ENCODE measurements at places on chromosomes 3 and 15. TPM values are rescaled to one million over a fixed set of nuclear protein-coding genes. Genes with fewer than 3 reads are reported as not detected.

PP2D1 gene
- total RNA-seq = not detected

GABRB3 gene
- total RNA-seq = 10.6 TPM

PLCL2 gene
- 9.0 TPM for total RNA-seq

GRCh38 chr3:18531662-18532061 is 106.5 kb upstream of the SATB1 start:
- no peaks in the 10 kb centered on the region for H3K36me3 ChIP-seq
- H3K4me3 ChIP-seq = no peak overlapping the region
- no peaks in the 10 kb centered on the region for H3K27me3 ChIP-seq
- no peak overlapping the region for H3K27ac ChIP-seq
- no peaks in the 10 kb centered on the region for H3K4me1 ChIP-seq

DNA sequence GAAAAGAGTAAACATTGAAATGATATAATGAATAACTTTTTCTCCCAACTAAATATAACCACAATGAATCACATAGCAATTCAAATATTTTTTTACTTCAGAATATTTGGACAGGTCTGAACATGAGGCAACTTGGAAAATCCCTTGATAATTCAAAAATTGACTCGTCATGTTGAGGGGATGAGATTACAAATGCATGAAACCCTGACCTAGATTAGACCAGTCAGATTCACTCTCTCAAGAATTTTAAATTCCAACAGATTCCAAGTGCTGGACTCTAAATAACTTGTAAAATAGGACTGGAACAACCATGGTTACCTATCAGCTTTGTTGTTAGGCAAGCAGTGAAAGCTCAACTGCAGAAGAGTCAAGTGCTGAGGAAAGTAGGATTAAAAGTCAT is 317.5 kb downstream of the GBE1 start:
- H3K4me3 ChIP-seq = no peak overlapping the region
- H3K27ac ChIP-seq = no peak overlapping the region
- H3K27me3 ChIP-seq = no peaks in the 10 kb centered on the region
- no peaks in the 10 kb centered on the region for H3K36me3 ChIP-seq

GRCh38 chr3:32004113-32004765 is 22.7 kb downstream of the ZNF860 start:
- no peak overlapping the region for H3K4me3 ChIP-seq
- no peaks in the 10 kb centered on the region for H3K4me1 ChIP-seq
- DNase-seq = no peak
- no peak overlapping the region for H3K27ac ChIP-seq
- H3K27me3 ChIP-seq = no peaks in the 10 kb centered on the region

DNA sequence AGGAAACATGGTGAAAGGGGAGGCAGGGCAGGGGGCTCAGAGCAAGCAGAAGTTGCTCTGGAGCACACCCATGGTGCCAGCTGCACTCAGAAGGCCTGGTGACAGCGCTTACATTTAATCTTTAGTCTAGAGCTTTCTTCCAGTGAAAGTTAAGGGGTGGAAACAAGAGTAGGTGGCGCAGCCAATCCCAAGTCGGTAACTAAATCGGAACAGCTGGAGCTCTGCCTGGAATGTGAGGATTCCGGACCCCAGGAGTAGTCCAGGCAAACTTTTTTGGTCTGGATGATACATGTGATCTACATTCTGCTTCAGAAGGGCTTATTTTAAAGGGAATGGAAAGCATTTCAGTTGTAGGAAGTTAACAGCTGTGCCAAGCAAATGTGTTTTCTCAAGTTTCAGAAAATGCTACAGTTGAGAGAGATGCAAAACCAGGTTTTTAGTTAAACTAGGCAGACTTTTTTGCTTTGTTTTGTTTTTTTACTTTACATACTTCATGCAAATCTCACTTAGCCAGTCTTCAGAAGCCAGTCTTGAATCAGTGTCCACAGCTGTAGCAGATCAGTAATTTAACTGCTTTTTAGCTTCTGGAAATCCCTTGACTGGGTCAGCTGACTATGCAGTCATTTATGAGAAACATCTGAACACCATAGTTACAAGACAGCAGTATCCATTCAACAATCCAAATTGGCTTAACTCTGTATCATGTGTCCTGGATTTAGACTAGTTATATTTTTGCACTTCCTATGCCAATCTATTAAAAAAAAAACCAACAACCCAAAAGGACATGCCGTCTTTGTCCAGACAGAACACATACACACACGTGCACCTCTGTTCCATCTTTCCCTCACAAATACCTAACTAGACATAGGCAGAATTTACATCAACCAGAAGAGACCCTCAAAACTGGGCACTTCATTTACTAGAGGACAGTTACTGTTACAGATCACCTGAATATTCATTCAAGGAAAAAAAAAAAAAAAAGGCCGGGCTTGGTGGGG is 33.2 kb downstream of the ZNF106 start:
- no peak overlapping the region for H3K27ac ChIP-seq
- peaks cover 12% of the 10 kb centered on the region for H3K4me1 ChIP-seq
- no peaks in the 10 kb centered on the region for H3K27me3 ChIP-seq

- H3K36me3 ChIP-seq = no peaks in the 10 kb centered on the region
- H3K27ac ChIP-seq = no peak overlapping the region
- no peaks in the 10 kb centered on the region for H3K4me1 ChIP-seq
- no peaks in the 10 kb centered on the region for H3K27me3 ChIP-seq
Observed at GRCh38 chr3:116077059-116077458, 368.2 kb downstream of the LSAMP start.

DNA sequence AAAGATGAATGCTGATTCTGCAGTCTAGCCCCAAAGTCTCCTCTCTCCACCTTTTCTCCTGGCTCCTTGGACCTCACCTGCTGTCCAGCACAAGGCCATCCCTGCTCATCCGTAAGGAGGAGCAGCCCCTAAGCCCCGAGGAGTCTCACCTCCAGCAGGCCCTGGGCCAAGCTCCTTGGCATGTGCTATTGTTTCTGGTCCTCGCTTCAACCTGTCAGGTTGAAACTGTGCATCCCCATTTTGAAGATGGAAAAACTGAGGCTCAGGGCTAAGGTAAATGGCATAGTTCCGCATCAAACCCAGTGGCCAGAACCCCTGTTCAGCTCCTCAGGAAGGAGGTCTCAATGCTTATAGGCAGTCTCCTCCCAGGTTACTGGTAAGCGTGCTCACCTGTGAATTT is 26.1 kb downstream of the CHDH start:
- H3K36me3 ChIP-seq = peaks cover 35% of the 10 kb centered on the region
- no peak for DNase-seq
- no peaks in the 10 kb centered on the region for H3K4me1 ChIP-seq
- no peaks in the 10 kb centered on the region for H3K27me3 ChIP-seq
- H3K27ac ChIP-seq = no peak overlapping the region

ZNF774 gene
- total RNA-seq = 5.1 TPM

FBXO40 gene
- total RNA-seq = not detected

DNA sequence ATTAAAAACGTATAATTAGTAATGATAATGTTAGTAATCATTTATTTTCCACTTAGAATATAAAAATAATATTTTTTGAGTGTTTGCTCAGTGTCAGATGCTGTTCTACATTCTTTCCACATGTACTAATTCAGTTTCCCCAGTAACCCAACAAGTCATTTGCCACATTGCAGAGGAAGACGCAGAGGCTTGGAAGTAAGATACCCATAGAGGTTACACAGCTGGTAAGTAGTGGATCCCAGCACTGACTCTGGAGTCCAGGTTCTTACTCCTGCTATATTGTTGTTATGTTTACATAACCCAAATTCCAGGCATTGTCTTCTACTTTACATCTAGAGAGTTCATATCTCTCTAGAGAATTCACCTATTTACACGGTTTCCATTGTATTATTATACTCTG is 48.2 kb upstream of the MYO5C start:
- H3K4me3 ChIP-seq = no peak overlapping the region
- DNase-seq = no peak
- H3K27ac ChIP-seq = no peak overlapping the region
- no peaks in the 10 kb centered on the region for H3K27me3 ChIP-seq
- no peaks in the 10 kb centered on the region for H3K4me1 ChIP-seq

DNA sequence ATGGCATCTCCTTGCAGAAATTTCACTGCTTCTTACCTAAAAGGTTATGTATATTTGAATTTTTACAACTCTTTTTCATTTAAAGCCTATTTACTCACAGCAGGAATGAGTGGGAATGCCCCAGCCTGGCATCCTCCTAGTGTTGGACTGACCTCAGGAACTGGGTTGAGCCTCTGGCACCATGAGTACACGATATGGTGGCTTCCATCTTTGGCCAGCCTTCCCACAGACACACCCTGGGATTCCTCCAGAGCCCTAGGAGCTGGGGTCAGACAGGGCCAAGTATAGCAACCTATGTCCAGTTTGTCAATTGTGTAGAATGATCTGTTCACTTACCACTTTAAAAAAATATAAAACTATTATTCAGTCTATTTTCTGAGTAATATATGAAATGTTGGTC is 57.2 kb upstream of the HEG1 start:
- no peak for DNase-seq
- H3K36me3 ChIP-seq = no peaks in the 10 kb centered on the region
- H3K4me1 ChIP-seq = peaks cover 8% of the 10 kb centered on the region
- H3K27me3 ChIP-seq = no peaks in the 10 kb centered on the region
- no peak overlapping the region for H3K4me3 ChIP-seq

GRCh38 chr3:102060814-102061213 is 211.5 kb downstream of the NFKBIZ start:
- no peak overlapping the region for H3K4me3 ChIP-seq
- no peaks in the 10 kb centered on the region for H3K4me1 ChIP-seq
- no peak overlapping the region for H3K27ac ChIP-seq
- H3K27me3 ChIP-seq = no peaks in the 10 kb centered on the region

HHLA2 gene
- 2.8 TPM for total RNA-seq

TTLL13 gene
- total RNA-seq = not detected

TM4SF18 gene
- 3.3 TPM for total RNA-seq

- no peak for DNase-seq
- no peak overlapping the region for H3K4me3 ChIP-seq
- peaks cover 14% of the 10 kb centered on the region for H3K4me1 ChIP-seq
- no peak overlapping the region for H3K27ac ChIP-seq
- no peaks in the 10 kb centered on the region for H3K36me3 ChIP-seq
- no peaks in the 10 kb centered on the region for H3K27me3 ChIP-seq
Observed at GRCh38 chr3:117409701-117410459, 700.3 kb downstream of the TUSC7 start.

Data from pancreas (tissue), 10 donors.